ENCODE measurements at places on chromosomes 12 and 14.
A peak's percentile ranks its signal among the peaks of the same experiment; 100 is the strongest.

GRCh38 chr14:71693381-71693780 is 238.8 kb upstream of the RGS6 start:
- no peak for DNase-seq

- peak; percentile 34 for DNase-seq
These were observed 6.8 kb upstream of the TWF1 start for GRCh38 chr12:43812926-43813325.

DNA sequence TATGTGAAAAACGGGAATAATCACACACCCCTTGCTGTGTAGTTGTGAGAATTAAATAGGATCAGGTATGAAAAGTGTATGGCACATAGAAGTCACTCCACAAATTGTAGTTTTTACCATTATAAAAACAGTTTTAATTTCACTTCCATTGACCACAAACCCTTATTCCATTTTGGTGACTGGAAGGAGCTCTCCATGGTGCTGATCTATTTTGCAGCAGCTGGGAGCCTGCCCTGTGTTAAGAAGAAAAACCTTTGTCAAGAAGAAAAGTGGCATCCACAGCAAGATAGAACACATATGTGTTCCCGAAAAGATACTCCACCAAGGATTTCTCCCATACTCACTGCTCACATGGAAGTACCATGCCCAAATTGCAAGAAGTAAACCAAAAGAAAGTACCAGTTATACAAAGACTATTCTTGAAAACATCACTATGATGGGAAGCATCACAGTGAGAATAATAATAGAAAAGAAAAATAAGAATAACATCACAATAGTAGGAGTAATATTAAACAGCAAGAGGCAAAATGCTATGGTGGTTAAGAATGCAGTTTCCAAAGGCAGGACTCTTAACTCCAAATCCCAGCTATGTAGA is 58.7 kb downstream of the TUNAR start:
- DNase-seq, result peak; percentile 20

DNA sequence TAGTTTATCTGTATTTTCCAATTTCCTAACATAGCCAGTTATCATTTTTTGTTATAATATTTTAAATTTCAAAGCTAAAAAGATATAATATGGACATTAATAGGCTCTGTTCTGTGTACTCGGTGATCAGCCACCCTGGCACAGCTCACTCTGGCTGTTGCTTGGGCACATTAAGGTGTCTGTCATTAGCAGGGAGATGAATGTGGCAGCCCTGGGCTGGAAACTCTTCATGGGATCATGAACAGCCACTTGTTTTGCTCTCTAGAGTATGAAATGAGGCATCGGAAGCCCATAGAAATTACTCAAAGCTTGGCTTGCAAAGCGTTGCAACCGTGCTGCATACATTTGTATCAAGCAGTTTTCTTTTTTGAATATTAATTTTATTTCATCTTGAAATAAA is 233.2 kb downstream of the DACT1 start:
- DNase-seq, result no peak

DNA sequence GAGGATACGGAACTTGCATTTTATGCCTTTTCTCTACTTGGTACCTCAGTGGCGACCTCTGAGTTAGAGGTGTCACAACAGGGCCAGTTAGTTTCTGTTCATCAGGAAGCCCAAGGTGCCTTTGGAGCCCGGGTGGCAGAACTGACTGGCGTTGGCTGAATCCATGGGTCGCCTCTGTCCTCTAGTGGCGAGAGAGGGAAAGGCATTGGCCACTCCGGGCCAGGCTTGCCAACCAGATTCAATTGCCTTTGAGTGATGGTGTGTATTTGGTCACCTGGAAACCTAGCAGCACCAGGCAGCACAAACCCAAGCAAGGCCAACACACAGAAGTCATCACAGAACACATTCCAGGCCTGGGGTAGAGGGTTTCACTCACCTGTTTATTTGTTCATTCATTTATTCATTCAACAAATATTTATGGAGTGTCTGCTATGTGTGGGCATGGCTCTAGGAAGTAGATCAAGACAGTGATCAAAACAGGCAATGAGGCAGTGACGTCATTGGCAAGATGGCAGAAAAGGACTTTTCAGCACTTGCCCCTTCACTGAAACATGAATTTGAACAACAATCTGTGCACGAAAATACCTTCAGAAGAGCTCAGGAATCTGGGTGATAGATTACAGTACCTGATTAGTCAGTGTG is 40.5 kb upstream of the KCNA5 start:
- peak; percentile 52 for DNase-seq

GRCh38 chr12:45727980-45728629 is 1.4 kb upstream of the ARID2 start:
- no peak for DNase-seq

GRCh38 chr14:91056361-91056760 is 4.1 kb downstream of the RPS6KA5 start:
- no peak for DNase-seq

DNA sequence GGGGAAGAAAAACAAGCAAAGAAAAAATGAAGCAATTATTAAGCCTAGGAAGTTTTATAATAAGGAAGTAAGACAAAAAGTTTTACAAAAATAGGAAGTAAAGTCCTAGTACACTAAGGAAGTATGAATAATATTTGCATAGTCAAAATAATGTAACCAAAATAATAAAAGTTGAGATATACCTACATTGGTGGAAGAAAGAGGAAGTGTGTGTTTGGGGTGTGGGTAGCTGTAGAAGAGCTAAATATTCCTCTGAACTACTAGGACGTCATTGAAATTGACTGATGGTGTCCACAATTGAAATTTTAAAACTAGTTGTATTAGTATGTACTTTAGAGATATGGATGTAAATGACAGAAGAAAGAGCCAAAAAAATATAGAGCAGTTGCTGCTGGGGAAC is 228.4 kb upstream of the OTX2 start:
- DNase-seq, result no peak

DNA sequence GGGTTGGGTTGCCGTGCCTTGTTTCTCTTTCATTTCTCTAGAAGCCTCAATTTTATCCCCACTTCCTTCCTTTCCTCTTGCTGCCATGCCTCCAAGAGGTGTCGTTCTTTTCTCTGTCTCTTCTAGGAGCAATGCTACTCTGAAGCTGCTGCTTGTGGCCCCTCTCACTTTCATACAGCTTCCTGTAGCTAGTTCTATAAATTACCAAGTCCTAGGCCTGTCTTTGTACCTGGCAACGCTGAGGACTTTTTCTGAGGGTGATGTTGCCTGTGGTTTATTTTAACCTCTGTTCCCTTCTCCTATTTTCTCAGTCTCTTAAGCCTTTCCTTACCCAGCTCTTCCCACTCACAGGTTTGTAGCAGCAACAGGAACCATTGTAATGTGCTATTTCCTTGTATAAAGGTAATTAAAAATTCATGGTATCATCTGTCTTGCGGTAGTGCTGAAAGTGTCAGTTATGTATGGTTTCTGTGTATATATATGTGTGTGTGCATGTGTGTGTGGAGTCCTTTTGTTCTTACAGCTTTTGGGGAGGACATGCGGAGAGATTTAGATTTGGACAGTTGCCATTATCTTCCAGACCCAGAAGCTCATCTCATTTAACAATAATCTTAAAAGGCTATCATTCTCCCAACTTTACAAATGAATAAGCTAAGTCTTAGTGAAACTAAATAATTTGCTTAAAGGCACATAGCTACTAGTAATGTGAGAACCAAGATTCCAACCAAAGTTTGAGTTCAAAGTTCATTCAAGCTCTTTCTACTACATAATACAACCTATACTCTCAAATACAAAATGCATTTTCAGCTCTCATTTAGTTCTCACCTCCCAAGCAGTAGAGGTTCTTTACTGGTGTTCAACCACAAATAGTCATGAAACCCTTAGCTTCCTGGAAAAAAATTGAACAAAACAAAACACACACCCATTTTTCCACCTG is 43.8 kb downstream of the DDHD1 start:
- DNase-seq, result no peak

- no peak for DNase-seq
These were observed 11.2 kb downstream of the RHOF start for GRCh38 chr12:121781998-121782979.

GRCh38 chr12:108822497-108823205 is 34.7 kb downstream of the SSH1 start:
- DNase-seq, result no peak

DNA sequence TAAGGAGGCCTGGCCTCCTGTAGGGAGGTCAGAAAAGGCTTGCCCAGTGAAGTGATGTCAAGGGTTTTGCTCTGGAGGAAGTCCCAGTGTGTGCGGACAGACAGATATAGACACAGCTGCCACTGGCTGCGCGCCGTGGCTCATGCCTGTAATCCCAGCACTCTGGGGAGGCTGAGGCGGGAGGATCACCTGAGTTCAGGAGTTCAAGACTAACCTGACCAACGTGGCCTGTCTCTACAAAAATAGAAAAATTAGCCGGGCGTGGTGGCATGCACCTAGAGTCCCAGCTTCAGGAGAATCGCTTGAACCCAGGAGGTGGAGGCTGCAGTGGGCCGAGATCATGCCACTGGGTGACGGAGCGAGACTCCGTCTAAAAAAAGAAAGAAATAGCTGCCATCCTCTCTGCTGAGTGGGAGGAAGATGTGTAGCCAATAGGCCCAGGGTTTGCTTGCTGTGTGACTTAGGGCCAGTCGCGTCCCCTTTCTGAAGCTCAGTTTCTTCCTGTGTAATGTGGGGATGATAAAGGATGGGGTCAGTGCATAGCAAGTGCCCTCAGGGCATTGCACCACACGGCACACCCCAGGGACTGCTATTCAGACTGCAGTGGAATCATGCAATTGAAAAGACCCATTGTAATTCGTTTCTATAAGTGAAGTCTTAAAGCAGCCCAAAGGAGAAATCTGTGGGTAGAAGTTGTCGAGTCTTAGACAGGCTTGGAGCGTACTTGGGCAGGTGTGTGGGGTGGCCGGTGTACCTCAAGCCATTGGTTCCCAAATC is 18.7 kb upstream of the MLEC start:
- DNase-seq, result no peak

GRCh38 chr12:62697893-62698292 is 231.3 kb downstream of the MON2 start:
- DNase-seq, result no peak

GRCh38 chr14:101587441-101587911 is 26.2 kb downstream of the DIO3 start:
- no peak for DNase-seq

- DNase-seq, result peak; percentile 46
These were observed 670 bp upstream of the PSMA3 start for GRCh38 chr14:58243790-58244555.

- no peak for DNase-seq
These were observed 14.6 kb upstream of the ATP2A2 start for GRCh38 chr12:110266381-110266960.

DNA sequence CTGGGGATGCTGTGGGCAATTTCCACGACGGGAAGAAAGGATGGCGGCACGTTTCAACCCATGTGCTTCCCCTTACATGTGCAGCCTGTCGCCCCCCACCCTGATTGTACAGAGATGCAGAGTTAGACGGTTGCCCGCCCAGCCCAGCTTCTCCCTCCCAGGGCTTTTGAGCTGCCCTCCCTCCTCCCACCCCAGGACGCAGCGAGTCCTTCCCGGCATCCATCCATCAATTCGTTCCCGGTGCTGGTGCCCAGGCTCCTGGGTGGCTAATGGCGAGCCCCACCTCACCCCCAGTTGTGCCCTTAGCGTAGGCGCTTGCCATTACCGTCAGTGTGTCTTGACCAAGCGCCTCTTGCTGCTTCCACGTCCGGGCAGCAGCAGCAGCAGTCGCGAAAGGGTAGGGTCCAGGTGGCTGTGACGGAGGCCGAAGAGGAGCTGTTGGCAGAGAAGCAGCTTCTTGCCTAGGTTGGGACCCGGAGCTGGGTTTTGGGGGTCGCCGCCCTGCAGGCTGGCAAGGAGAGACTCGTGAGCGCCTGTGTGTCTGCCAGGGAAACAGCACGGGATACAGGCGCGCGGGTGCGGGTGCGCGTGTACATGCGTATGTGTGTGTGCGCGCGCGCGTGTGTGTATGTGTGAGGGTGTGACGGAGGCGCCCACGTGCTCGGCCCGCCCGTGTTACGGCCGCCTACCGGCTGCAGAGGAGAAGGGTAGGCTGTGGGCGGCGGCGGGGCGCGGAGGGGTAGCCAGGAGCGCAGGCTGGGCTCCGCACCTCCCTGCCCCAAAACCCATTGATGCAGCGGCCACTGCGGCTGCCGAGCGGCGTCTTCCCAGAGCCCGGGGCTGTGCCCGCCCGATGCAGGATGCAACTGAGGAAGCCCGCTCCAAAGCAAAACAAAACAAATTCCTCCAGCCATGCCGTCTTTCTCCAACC is at the start of gene SLC6A15:
Gene SLC6A15 (minus strand): TSS at position 602 of the 931 bp plus-strand sequence. CDS start 20,679 bp downstream, outside the sequence.
- peak; percentile 73 for DNase-seq

GRCh38 chr14:88611878-88612277 is 49.0 kb downstream of the ZC3H14 start:
- no peak for DNase-seq

- DNase-seq, result no peak
These were observed 485.0 kb downstream of the SNAPC1 start for GRCh38 chr14:62247266-62247665.

GRCh38 chr12:131789638-131790037 is 38.6 kb upstream of the MMP17 start:
- no peak for DNase-seq

GRCh38 chr12:28771968-28772367 is 377.1 kb upstream of the FAR2 start:
- no peak for DNase-seq

DNA sequence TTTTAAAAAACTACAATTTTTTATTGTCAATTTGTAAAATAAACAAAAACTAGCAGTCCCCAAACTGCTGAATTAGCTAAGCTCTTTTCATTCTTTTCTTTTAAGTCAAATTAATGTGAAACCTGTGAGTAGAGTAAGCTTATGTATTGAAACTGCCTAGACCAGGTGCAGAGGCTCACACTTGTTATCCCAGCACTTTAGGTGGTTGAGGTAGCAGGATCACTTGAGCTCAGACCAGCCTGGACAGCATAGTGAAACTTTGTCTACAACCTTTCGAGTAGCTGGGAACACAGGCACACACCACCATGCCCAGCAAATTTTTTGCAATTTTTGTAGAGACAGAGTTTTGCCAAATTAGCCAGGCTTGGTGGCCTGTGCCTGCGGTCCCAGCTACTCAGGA is 26.4 kb downstream of the SCFD1 start:
- no peak for DNase-seq

- DNase-seq, result no peak
These were observed 990.2 kb upstream of the ATXN7L3B start for GRCh38 chr12:73547421-73547820.

GRCh38 chr12:49809906-49810389 is 18.3 kb downstream of the NCKAP5L start:
- no peak for DNase-seq

- no peak for DNase-seq
These were observed 168.0 kb upstream of the TBX3 start for GRCh38 chr12:114851981-114852380.
